ENCODE measurements at places on chromosomes 1 and 21.

- DNase-seq = no peak
Measured at GRCh38 chr21:45640888-45641479, 2.5 kb upstream of the PCBP3 start.

- DNase-seq = no peak
Measured at GRCh38 chr1:240987928-240988327, 369.1 kb downstream of the RGS7 start.

GRCh38 chr1:10057343-10057742 is 24.6 kb downstream of the UBE4B start:
- no peak for DNase-seq

DNA sequence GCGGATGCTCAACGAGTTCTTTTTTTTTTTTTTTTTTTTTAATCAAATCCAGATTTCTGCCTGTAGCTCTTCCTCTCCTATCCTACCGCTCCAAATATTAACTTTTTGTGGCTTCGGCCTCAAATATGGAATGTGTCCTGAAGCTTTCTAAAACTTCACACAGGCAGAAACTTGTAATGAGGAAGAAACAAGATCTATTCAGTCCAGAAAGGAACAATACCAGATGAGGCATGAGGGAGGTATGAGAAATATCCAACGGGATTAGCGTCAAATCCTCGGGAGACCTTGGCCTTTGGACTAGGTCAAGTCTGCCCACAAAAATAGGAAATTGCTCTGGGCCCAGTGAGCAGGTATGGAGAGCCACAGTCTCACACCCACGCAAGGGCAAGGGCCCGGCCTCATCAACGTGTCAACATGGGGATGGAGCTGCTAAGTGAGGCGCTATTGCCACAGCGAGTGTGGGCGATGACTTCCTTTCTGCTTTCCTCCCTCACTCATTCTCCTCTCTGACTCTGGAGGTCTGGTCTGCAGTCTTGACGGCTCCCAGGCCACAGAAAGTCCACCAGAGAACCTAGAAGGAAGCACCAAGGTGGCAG is 66.6 kb downstream of the BCAR3 start:
- DNase-seq = no peak

GRCh38 chr21:45263534-45263933 is 24.2 kb downstream of the POFUT2 start:
- DNase-seq = no peak

GRCh38 chr1:150514913-150515327 is 632 bp upstream of the FALEC start:
- DNase-seq = no peak

DNA sequence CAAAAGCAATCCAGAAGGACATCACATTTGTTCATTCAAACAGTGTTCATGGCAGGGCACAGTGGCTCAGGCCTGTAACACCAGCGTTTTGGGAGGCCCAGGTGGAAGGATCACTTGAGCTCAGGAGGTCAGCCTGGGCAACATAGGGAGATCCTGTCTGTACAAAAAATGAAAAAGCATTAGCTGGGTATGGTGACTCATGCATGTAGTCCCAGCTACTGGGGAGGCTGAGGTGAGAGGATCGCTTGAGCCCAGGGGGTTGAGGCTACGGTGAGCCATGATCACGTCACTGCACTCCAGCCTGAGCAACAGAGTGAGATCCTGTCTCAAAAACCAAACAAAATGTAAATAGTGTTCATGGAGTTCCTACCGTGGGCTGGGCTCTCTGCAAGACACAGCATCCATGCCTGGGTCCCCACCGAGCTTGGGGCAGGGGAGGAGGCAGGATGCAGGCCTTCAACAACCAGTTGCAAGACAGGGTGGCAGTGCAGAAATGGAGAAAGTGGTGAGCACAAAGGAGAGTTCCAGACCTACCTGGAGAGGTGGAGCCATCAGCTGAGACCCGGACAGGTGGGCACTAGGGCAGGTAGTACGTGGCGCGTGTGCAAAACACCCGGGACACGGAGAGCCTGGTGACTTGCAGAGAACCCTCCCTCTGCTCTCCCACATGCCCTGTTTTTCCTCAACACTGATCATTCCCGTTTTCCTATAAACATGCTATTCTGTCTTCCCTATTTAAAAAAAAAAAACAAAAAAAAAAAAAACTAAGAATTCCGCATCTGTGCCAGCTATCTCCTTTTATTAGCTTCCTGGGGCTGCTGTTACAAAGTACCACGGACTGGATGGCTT is 138.9 kb downstream of the TOMM20 start:
- no peak for DNase-seq

GRCh38 chr1:229171934-229172333 is 99.0 kb upstream of the RAB4A start:
- no peak for DNase-seq

GRCh38 chr1:205947024-205947423 is 3.8 kb upstream of the SLC26A9 start:
- DNase-seq = no peak

DNA sequence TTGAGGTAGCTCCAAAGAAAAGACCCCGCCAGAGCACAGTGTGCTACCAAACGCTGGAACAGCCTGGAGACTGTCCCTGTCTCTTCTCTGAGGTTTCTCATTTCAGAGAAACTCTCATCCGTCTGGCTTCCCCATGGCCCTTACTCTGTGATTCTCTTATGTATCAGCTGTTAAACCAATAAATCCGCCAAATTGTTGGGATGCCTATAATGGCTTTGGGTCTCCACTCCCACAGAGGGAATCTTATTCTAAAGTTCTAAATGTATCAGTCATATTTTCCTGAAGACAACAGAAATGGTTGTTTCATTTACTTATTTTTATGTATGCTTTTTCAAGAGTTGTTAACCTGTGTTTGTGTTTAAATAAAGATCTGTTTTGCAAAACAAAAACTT is 4.0 kb downstream of the ERG start:
- no peak for DNase-seq

GRCh38 chr1:22471610-22472009 is 20.0 kb downstream of the ZBTB40 start:
- no peak for DNase-seq

- DNase-seq = no peak
Measured at GRCh38 chr21:25535849-25536248, 71.4 kb downstream of the MRPL39 start.

GRCh38 chr1:56639211-56639610 is 5.9 kb upstream of the PRKAA2 start:
- no peak for DNase-seq

DNA sequence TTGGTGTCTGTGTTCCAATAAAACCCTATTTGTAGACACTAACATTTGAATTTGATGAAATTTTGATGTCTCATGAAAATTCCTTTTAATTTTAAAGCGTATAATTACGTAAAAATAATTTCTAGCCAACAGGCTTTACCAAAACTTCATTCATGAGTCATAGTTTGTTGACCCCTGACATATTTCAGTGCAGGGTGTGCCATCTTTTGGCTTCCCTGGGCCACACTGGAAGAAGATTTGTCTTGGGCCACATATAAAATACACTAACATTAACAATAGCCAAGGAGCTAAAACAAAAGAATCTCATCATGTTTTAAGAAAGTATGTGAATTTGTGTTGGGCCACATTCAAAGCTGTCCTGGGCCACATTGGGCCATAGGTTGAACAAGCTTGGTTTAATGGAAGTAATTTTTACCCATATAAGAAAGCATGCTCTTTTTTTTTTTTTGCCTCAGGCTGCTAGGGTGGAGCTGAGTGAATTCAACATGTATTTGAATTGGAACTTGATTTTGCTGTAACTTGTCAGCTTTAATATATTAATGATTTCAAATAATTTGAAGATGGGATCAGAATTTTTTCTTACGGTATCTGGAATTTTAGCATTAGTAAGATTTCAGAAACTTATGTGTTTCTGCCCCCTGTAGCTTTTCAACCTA is 267.7 kb upstream of the RGS18 start:
- DNase-seq = no peak

DNA sequence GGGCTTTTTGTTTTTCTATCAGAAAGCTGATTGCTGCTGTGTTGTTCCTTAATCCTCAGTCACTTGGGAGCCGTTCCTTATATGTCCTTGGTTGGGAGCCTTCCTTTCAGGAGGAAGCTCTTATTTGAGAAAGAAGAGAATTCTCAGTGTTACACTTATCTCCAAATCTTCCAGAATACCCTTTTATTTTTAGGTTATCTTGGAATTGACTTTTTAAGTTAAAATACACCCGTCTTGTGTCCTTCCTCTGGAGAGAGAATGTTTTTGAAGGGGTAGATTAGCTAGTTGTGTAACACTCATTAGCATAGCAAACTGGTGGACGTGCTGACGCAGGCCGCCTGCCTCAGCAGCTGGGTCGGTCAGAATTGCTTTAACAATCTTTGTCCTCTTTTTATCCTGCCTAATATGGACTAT is 42.1 kb downstream of the LRRC8B start:
- DNase-seq = no peak

DNA sequence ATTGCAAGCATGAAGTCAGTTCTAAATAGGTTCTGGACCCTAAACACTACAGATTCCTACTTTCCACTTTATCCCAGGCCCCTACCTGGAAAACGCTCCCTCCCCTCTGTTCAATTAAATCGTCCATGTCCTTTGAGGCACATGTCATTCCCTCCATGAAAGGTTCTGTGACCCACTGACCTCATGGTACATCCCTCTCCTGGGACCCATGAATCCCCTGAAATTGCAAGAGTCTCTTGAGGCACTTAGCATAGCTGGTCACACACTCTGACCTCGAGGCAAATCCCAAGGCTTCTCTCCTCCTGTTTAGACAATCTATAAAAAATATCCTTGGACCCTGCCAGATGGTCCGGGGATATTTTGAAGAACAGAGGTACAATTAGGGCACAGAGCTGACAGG is 34.3 kb upstream of the KRTAP19-8 start:
- no peak for DNase-seq

DNA sequence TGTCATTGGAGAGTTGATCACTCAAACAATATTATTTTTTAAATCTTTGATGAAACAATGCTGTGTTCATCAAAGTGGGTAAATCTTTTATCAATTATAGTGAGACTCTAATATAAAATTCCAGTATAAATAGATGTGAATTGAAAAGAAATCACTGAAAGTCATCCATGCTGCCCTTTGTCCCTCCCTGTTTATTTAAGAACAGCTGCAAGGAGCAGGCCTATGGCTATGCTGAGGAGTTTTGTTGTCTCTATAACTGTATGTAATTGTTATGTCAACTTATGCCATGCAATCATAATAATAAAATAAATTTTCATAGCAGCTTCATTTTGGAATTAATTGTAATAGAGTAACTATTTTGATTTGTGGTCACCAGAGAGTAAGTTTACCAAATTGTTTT is 1272.4 kb upstream of the ADGRL4 start:
- no peak for DNase-seq

DNA sequence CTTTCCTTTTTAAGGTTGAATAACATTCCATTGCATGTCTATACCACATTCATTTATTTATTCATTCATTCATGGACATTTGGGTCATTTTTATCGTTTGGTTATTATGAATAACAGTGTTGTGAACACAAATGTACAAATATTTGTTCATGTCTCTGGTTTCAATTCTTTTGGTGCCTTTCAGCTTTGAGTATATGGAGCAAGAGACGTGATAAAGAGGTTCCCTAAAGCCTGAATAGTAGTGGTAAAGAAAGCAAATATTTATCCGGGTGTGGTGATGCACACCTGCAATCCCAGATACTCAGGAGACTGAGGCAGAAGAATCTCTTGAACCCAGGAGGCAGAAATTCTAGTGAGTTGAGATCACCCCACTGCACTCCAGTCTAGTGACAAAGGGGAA is 5.3 kb upstream of the RLF start:
- DNase-seq = no peak

- no peak for DNase-seq
Measured at GRCh38 chr1:203217668-203218067, 11.8 kb downstream of the CHIT1 start.

DNA sequence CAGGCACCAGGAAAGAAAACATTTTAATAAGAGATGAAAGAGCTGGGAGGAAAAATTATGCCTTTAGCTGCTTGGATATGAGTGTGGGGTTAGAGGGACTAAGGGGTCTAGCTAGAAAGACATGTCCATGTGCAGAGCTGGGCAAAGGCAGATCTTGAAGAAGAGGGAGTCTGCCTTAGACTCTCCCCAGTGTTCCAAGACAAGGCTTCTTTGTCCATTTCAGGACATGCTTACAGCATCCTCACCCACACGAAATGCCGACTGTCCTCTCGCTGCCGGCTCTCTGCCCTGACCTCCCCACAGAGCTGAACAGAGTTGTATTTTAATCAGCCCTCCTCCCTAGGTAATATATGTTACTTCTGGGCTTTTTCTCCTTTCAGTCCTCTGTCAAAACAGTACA is 100.7 kb upstream of the ATP1B1 start:
- peak; percentile 69 for DNase-seq

DNA sequence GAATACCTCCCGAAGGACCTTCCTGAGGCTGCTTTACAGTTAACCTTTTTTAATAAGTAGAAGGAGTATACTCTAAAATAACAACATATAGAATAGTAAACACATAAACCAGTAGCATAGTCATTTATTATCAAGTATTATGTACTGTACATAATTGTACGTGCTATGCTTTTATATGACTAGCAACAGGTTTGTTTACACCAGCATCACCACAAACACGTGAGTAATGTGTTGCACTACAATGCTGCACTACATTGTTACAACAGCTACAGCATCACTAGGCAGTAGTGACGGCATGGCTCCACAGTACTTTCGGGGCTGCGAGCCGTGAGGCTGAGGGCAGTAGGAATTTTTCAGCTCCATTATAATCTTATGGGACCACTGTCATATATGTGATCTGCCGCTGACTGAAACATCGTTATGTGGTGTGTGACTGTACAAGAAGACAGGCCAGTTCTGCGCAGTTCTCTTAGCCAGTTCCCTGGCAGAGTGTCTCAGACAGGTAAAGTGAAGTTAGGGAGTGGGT is 82.8 kb upstream of the LRRC8D start:
- no peak for DNase-seq
